A549 treated with GW870086 at 1 μM for 4 hours (cell line): ENCODE measurements at places on chromosomes 7 and 10. TPM values are rescaled to one million over a fixed set of nuclear protein-coding genes. Genes with fewer than 3 reads are reported as not detected.

The TMEM273 gene
- not detected in 5 replicates for total RNA-seq

The AIFM2 gene
- total RNA-seq = 29.1 to 38.8 TPM (median 37.1 TPM) in 5 replicates

The NRBF2 gene
- 21.2 to 24.7 TPM (median 23.2 TPM) in 5 replicates for total RNA-seq

The CEP55 gene
- total RNA-seq = 53.5 to 73.6 TPM (median 65.2 TPM) in 5 replicates

The ABCC2 gene
- total RNA-seq = 126 to 164 TPM (median 138 TPM) in 5 replicates

The SOSTDC1 gene
- total RNA-seq = not detected in 5 replicates

The C7orf57 gene
- 0.18 to 0.79 TPM (median 0.26 TPM) in 5 replicates for total RNA-seq

The MYL7 gene
- total RNA-seq = not detected in 5 replicates

The SCIN gene
- 0.31 to 0.82 TPM (median 0.41 TPM) in 5 replicates for total RNA-seq

The WNT8B gene
- not detected in 5 replicates for total RNA-seq

The SKAP2 gene
- 12.8 to 20.8 TPM (median 16.5 TPM) in 5 replicates for total RNA-seq

The SUN1 gene
- 61.7 to 95.0 TPM (median 81.5 TPM) in 5 replicates for total RNA-seq
